Glomerular endothelial cell (primary cell): ENCODE measurements at places on chromosomes 12 and 14. TPM values are rescaled to one million over a fixed set of nuclear protein-coding genes. Genes with fewer than 3 reads are reported as not detected.

GRCh38 chr12:75944097-75944904, 87.3 kb downstream of the PHLDA1 start:
- DNase-seq = peak; percentile 71

Gene FBLN5
- 1.1 and 5.7 TPM in 2 replicates for total RNA-seq

Gene LGR5
- total RNA-seq = not detected in 2 replicates

Gene FAM90A1
- 0.06 TPM in 1 of 2 replicates, not detected in the other for total RNA-seq

- DNase-seq = no peak
These were observed 612 bp upstream of the SLC25A3 start for GRCh38 chr12:98592825-98593322.

- no peak for DNase-seq
These were observed 4.5 kb upstream of the MIA2 start for GRCh38 chr14:39229222-39229543.

Gene ZNF891
- 0.39 and 1.7 TPM in 2 replicates for total RNA-seq

- DNase-seq = no peak
These were observed 2.0 kb upstream of the BEGAIN start for GRCh38 chr14:100589071-100589759.

DNA sequence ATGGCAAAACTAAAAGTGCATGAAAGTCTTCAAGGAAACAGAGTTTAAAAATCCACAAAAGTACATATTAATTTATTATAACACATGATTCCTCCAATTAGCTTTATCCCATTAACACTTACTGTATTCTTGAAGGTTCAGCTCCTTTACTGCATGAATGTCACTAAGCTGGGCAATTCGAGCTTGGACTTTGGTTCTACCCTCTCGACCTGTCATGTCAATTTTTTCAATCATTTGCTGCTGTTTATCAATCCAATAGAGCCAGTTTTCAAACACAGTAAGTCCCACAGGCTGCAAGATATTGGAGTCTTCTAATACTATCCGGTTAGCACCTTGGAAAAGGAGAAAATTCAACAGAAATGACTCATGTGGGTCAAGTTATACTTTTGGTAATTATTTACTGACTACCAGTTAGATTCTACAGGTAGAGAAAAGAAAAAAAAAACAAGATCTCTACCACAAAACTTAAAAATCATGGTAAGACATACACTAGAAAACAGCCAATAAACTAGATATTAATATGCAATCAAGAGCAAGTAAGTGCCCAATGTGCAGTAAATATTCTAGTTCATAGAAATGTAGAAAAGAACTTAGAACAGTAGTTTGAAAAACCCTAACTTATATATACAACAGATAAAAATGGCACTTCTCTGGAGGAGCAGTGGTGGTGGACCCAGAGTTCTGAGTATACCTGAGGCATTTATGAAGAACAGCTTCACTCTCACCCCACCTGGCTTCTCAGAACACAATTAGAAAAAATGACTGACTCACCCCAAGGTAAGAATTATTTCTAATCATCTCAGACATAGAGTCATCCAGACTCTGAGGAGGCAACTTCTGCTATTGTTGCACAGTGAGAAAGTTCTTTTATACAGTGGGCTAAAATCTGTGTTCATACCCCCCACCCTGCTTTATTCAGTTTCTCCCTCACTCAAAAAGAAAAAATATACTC, 67.7 kb downstream of the BCL2L14 start:
- DNase-seq = no peak

DNA sequence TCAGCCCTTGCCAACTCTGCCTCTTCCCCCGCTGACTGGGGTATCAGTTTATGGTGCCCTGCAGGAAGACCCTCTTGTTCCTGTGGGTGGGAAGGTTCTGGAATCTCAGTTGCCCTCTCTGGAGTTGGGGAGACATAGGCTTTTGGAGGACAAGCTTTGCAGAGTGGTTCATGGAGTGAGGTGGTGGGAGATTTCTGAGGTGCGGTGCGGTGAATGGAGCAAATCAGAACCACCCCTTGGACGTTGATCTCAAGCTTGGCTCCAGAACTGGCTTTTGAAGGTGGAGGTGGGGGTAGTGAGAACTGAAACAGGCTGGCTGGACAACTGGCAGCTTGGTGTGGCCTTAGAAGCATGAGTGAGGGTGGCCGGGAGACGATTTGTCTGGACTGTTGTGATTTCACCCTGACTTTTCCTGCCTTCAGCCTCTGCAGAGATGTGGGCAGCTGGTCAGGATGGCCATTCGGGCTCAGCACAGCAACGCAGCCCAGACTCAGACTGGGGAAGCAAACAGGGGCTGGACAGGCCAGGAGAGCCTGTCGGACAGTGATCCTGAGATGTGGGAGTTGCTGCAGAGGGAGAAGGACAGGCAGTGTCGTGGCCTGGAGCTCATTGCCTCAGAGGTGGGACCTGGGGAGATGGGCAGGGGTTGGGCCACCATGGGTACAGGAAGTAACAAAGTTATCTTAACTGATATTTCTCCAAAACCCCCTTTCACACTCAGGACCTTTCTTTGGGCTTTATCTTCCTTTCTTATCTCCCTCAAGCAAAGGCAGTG, 1.1 kb downstream of the SHMT2 start:
- DNase-seq = no peak

GRCh38 chr12:29229937-29230336, 80.9 kb downstream of the FAR2 start:
- DNase-seq = no peak

Gene ARPC3
- 667 and 1,344 TPM in 2 replicates for total RNA-seq

- no peak for DNase-seq
These were observed 30.4 kb upstream of the CACNA2D4 start for GRCh38 chr12:1948883-1949282.

Gene ADSS1
- total RNA-seq = 0.29 and 4.7 TPM in 2 replicates

GRCh38 chr12:50102646-50103309, 1.0 kb upstream of the GPD1 start:
- DNase-seq = no peak

Gene TUNAR
- not detected in 2 replicates for total RNA-seq

DNA sequence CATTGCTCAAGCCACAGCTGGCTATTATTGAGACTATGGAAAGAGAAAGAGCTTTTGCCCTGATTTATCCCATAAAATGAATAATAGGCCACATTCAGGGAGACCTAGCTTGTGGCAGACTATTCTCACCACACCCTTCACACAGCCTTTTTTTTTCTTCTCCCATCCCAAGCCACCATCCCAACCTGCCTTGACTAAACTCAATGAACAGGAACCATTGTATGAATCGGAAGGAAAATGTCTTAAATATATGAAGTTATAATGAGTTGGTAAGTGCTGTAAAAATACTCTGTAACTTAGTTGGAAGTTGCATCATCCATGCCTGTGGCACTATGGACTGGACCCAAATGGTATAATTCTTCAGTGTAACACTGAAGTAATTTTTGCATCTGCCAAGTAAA, 338.4 kb downstream of the RAD51B start:
- no peak for DNase-seq

Gene GPR137C
- total RNA-seq = 0.63 and 2.1 TPM in 2 replicates

DNA sequence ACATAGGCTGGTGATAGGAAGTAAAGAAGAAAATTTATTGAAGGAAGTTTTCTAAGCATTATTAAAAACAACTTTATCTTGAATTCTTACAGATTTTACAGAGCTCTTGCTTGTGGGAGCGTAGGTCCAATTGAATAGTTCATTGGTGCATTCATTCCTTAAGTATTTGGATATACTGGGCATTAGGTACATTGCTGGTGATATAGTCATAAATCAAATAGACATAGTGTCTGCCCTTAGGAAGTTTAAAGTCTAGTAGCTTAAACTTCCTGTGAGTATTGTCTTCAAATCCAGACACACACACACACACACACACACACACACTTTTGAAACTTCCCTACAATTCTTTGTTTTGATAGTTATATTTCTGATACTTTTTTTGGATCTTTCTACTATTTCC, 226.7 kb downstream of the FUT8 start:
- no peak for DNase-seq

Gene FGF6
- not detected in 2 replicates for total RNA-seq

Gene RAD51AP1
- 4.1 and 8.5 TPM in 2 replicates for total RNA-seq

Gene PRICKLE1
- total RNA-seq = 6.8 and 7.1 TPM in 2 replicates

Gene MYF6
- total RNA-seq = not detected in 2 replicates

DNA sequence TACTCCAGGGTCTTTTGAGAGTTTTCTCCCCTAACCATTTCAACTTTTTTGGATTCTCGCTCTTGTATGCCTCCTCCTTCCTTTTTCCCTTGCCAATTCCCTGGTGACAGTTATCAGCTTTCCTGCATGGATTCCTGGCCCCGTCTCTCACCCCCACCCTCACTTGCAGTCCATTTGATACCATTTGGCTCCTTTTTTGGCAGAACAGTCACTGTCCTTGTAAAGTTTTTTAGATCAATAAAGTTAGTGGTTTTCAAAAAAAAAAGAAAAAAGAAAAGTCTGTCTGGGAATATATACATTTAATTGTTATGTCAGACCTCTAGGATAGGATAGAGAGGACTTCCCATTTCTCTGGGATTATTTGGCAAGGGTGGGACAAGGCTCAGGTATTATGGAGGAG, 42.1 kb downstream of the ACTN1 start:
- no peak for DNase-seq

GRCh38 chr14:39568809-39569538, 136.7 kb upstream of the FBXO33 start:
- no peak for DNase-seq

- no peak for DNase-seq
These were observed at the start of gene DCAF5 for GRCh38 chr14:69152902-69153151. DCAF5 (minus strand) TSS chr14:69153119; CDS start chr14:69152978, 141 bp downstream.

DNA sequence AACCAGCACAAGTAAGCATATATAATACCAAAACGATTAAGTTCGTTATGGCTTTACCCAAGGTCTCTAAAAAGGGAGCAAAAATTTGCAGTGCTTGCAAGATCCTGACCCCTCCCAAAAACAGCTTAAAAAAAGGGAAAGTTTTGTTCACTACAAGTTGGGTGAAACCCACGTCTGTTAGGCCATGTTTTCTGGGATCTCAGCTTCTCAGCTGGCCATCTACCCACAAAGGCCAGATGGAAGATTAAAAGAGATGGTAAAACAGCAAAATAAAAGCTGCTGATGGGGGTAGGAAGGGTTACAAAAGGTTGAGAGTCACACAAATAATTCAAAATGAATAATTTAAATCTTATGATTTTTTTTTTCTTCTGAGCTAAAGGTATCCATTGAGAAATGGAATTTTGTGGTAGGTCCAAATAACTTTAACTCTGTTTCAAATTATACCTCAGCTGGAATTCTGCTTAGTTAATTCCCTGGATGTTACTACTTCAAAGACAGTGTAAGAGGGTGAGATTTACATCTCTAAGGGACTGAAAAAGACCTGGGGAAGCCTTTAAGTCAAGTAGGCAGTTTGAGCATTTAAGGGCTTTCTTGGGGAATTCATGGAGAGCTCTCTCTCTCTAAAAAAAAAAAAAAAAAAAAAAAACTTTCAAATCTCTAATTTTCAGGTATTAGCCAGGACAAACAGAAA, 185.6 kb upstream of the NAV3 start:
- no peak for DNase-seq

Gene OR6C2
- not detected in 2 replicates for total RNA-seq

GRCh38 chr14:68819260-68819691, 26.4 kb upstream of the ZFP36L1 start:
- no peak for DNase-seq

Gene MIP
- 0.15 TPM in 1 of 2 replicates, not detected in the other for total RNA-seq

- no peak for DNase-seq
These were observed 43.7 kb upstream of the BDKRB2 start for GRCh38 chr14:96160913-96161310.

DNA sequence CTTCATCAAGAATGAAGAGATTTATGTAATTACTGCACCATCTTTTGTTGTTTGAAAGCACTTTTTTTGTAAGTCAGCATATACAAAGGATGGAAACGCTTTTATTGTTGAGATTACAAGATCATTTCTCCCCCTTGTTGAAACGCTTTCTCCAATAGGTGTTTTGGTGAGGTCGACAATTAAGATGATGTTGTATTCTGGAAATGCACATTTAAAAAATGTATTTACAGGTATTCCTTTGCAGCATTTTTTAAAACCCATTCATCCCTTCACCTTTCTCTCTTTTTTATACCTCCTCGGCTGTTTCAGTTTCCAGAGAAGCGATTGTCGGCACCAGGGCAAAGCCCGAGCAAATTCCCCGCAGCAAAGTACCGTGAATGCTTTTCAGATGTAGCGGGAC, 499.9 kb downstream of the VRK1 start:
- no peak for DNase-seq

DNA sequence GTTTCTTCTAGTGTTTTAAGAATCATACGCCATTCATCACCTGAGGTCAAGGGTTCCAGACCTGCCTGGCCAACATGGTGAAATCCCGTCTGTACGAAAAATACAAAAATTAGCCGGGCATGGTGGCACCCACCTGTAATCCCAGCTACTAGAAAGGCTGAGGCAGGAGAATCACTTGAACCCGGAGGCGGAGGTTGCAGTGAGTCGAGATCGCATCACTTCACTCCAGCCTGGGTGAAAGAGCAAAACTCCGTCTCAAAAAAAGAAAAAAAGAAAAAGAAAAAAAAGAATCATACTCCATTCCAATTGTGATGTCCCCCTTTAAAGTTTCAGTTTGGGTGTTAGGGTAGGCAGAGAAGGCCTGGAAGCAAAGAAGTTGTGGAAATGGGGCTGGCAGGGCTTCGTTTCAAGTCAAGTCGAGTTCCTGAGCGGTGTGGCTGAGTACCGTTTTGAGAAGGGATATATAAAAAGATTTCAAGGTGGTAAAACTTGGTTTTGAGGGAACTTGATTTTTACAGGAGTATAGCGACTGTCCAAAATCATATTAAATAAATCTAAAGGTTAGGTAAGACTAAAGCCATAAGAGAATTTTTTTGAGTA, 1.5 kb upstream of the TAOK3 start:
- no peak for DNase-seq

Gene KITLG
- total RNA-seq = 64.9 and 86.0 TPM in 2 replicates

GRCh38 chr12:130858084-130858483, 13.8 kb upstream of the RAN start:
- no peak for DNase-seq

- DNase-seq = no peak
These were observed 25.0 kb upstream of the GALNT9 start for GRCh38 chr12:132354211-132354981.

DNA sequence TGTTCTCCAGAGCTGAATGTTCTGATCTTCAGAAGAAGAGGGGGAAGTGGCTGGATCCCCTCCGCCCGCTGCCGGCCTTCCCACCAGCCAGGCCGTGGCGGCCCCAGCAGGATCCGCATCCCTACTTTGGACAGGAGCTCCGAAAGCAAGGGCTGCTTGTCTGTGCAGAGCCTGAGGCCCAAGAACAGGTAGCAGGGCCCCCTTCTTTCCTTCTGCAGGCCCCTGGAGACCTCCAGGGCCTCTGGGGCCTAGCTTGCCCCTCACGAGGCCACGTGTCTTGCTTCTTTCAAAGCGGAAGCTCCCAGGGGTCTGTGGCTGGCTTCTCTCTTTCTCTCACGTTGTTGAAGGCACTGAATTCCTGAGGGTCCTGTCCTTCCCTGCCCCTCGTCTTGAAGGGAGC, 13.2 kb downstream of the PGF start:
- no peak for DNase-seq

DNA sequence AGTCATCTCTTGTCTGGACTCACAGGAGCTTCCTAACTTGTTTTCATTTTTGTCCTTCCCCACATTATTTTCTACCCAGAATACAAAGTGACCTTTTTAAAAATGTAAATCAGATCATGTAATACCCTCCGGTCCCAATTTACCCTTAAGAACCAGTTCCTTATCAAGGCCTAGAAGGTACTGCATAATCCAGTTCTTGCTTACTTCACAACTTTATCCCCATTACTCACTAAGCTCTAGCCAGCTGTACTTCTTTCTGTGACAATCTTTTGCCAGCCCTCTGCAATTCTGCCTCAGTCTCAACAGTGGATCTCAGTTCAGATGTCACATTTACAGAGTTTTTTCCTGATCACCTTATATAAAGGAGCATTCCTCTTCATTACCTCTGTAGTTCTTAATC, 11.6 kb downstream of the RAP1B start:
- DNase-seq = no peak

GRCh38 chr14:35292770-35293561, 784 bp downstream of the PSMA6 start:
- DNase-seq = no peak
